Tibial nerve (tissue), 4 donors: ENCODE measurements at places on chromosomes 4 and X. TPM values are rescaled to one million over a fixed set of nuclear protein-coding genes. Genes with fewer than 3 reads are reported as not detected.

DNA sequence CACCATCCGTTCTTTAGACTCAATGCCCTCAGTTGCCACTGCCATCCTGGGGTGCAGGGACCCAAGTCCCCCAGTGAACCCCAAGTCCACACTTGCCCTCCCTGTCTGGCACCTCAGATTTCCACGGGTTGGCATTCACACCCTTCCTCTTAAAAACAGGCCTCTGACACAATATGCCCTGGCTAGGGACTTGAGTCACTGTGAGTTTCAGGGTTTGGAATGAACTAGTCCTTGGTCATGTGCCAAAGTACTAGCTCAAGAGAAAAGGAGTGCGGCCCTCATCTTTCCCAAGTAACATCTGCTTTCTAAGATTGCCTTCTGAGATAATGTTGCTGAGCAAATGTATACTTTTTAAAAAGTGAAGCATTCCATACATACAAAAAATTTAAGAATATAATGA lies 134.0 kb downstream of the MID1 start:
- no peak overlapping the region for H3K27ac ChIP-seq
- no peaks in the 10 kb centered on the region for H3K4me1 ChIP-seq
- no peaks in the 10 kb centered on the region for H3K36me3 ChIP-seq
- DNase-seq = no peak
- H3K27me3 ChIP-seq = no peaks in the 10 kb centered on the region

- H3K4me1 ChIP-seq = no peaks in the 10 kb centered on the region
- H3K36me3 ChIP-seq = peaks cover 7% of the 10 kb centered on the region
- no peak for DNase-seq
- H3K4me3 ChIP-seq = peak overlapping the region; percentile 39
Measured at GRCh38 chr4:3293401-3294391, 875 bp downstream of the RGS12 start.

DNA sequence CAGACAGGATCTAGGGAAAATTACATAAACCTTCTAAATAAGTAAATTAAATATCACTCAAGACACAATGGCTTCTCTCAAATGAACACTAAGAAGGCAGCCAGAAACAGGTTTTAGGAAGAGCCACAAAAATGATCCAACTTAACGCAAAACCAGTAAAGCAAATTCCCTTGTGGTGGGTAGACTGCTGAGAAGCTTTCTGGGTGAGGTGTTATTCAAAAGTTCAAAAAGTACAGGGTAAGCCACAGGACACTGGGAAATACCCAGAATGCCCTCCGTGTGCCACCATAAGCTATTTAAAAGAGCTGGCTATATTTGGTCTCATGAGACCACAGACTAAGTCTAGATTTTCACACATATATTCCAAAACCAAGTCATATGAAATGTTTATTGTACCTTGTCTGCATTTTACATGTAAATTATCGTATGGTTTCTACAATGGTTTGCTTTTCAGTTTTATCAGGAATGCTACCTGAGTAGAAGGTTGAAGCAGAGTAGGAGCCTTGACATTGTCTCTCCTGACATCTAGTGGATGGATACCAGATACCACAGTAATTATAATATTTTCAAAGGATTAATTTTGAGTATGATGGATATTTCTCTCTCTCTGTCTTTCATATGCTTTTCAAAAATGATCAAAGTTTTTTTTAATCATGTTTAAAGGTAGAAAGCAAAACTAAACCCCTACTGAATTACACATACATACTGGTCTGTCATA lies 109.3 kb upstream of the KLHL13 start:
- no peak overlapping the region for H3K27ac ChIP-seq
- H3K4me1 ChIP-seq = no peaks in the 10 kb centered on the region
- no peaks in the 10 kb centered on the region for H3K36me3 ChIP-seq
- no peak for DNase-seq

GRCh38 chr4:168758351-168758876 lies 251.6 kb downstream of the CBR4 start:
- H3K36me3 ChIP-seq = no peaks in the 10 kb centered on the region
- H3K27me3 ChIP-seq = no peaks in the 10 kb centered on the region
- H3K27ac ChIP-seq = no peak overlapping the region
- DNase-seq = no peak
- no peak overlapping the region for H3K4me3 ChIP-seq

Gene ARR3
- total RNA-seq = not detected

Gene PNMA6F
- total RNA-seq = not detected

Gene VGLL1
- not detected for total RNA-seq

Gene SRPX2
- 62.4 TPM for total RNA-seq

Gene SHISA3
- 47.9 TPM for total RNA-seq

Gene CT45A3
- not detected for total RNA-seq

Gene IL3RA
- 17.7 TPM for total RNA-seq
